Hematopoietic multipotent progenitor cell treated with erythropoietin and hydrocortisone succinate and interleukin-3 and kit ligand, for 4 days (in vitro differentiated cells): ENCODE measurements at places on chromosomes 7 and 10.

DNA sequence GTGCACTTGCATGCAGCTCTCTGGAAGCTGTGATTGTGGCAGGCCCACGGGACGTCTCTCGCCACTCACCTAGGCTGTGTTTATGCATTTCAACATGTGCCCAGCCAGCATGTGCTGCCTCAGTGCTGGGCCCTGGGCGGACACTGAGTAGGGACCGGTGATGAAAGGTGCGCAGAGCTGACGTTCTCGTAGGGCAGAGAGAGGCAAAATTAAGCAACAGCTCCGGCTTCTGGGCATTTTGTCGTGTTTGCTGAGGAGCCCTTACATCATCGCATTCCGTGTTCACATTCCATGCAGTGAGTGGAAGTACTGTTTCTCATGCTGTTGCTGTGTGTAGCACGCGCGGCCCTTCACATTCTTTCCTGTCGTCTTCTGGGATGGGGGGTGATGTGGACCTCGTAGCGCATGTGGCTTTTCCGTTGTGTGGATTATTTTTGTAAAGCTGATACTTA is 50.5 kb downstream of the PRF1 start:
- DNase-seq: no peak

DNA sequence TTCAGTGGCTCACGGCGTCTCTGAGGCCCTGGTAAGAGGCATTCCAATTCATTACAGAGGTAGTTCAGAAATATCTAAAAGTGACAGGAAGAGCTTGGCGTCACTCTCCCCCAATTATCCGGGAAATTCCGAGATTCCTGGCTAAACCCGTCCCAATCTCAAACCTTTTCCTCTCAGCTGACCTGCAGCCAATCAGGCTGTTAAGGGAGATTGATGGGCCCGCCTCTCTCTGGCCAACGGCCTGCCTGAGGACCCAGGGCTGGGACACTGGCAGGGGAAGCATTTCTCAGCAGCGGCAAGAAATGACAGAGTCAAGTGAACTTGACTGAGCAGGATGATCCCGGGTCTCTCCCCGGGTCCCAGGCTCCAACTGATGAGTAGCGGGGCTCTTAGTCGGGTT is 72.3 kb downstream of the EBF3 start:
- DNase-seq: no peak

DNA sequence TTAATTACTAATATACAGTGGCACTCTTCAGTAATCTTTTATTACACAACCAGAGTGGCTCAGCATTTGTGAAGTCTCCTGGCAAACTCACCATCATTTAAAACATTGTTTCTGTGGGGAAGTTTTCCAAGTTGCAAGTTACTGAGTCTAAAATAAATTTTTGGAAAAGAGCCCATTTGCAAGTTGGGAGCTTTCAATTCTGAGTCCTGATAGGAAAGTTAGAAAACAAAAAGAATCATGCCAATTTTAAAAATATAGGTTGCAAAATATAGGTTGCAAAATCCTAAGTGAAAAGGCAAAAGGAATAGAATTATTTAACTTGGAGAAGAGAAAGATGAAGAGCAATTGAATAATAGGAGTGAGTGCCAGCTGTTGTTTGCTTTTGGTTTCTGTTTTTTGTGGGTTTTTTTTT is 378.8 kb upstream of the C7orf33 start:
- DNase-seq: no peak

- DNase-seq: peak; percentile 93
These were observed 566 bp downstream of the ZNF789 start for GRCh38 chr7:99473315-99473596.

DNA sequence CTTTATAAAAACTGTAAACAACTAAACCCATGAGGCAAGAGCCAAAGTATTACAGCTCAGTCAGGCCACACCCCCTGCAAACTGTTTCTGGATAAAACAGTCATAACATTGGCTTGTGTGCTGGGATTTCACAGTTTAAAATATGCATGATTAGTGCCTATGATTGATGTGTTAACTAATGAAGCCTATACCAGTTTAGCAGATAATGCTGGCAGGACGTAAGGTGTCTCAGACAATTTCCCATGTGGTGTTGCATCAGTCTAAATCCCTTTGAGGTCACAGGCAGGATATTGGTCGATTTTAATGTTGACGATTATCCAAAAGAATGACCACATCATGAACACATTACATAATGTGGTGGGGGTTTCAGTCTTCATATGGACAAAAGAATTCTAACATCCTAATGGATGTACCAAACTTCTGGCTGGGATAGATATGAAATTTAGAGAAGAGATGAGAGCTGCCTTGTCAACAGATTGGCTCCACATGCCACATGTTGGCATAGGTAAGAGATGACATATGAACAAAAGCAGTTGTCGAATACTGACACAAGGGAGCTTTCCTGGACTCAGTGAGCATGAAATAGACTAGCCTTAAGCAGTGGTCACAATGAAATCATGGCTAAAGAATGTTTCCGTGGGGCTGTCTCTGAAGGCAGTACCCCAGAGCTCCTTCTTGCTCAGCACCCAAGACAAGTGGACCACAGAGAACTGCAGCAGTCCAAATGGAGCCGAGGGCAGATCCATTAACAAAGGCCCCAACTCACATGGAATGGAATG is 445.6 kb downstream of the GFRA1 start:
- DNase-seq: no peak

GRCh38 chr10:99372546-99373271 is 43.6 kb downstream of the CNNM1 start:
- DNase-seq: no peak

GRCh38 chr7:14760730-14761478 is 141.6 kb downstream of the DGKB start:
- no peak for DNase-seq

GRCh38 chr7:80097756-80098155 is 36.9 kb upstream of the GNAI1 start:
- no peak for DNase-seq

- DNase-seq: no peak
These were observed 5.6 kb downstream of the TMEM168 start for GRCh38 chr7:112784603-112785002.

- DNase-seq: no peak
These were observed 189.0 kb downstream of the COBL start for GRCh38 chr7:51127618-51127904.

DNA sequence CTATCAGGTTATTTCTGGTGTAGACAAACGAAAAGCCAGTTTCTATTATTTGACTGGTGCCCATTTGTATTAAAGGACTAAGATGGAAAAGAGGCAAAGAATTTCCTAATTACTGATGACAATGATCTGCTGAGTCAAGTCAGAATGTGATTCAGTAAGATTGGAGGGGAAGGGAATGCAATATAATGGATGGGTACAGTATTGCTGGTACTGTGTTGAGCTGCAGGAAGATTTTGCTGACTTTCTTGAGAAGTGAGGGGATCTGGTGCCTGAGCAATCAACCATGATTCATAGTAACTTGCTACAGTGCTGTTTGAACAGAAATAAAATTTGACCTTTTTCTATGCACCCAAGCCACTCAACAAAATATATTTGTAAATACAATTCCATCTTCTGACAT is 139.1 kb upstream of the RHEB start:
- no peak for DNase-seq

DNA sequence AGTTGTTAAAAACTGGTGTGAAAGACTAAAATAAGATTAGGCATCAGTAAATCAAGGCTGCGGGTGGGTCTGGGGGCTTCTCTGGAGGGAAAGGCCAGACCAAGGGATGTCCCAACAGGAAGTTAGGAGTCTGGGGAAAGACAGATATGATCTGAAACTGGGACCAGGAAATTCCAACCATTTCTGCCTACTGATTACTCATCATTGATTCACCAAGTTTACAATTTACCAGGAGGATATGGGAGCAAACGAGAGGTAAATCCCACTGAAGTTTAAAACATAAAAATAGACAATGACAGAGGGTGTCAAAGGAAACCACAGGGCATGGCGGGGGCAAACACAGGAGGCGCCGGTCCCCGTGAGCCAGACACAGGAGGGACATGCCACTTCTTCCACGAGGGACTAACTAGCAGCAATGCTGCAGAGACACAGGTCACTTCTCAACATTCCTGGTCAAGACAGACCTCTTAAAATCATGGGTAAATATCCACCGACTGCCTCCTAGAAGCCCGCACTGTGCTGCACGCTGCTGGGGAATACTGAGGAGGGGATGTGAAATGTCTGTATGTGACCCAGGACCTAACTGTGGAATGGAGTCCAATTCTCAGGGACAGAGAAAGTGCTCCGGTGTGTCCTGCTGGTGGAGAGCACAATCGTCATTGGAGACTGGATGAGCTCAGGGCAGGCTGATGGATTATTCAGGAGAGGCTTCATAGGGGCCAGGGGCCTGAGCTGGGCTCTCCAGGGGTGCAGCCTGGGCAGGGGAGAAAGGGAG is 153.4 kb upstream of the KLF14 start:
- no peak for DNase-seq

- DNase-seq: no peak
These were observed 36.0 kb upstream of the OTUD1 start for GRCh38 chr10:23402856-23403255.

DNA sequence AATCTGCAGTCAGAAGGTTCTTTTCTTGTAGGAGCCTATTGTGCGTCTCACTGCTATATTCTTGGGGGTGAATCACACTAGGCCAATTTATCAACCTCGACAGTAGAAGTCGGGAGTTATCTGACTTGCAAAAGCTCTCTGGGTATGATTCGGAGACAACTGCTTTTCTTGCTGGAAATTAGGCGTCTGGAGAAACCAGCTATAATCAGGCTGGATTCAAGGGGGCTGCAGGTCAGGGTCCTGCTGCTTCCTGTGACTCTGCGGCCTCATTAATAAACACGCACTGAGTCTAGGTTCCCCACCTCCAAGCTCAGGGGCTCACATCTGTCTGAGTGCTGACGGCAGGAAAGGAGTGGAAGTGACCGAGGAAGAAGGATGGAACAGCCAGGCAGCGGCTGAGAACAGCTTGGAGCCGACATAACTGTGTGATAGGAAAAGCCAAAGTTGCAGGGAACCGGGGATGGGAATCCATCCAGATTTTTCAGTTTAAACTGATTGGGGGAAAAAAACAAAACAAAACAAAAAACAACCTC is 184.6 kb downstream of the FANK1 start:
- no peak for DNase-seq

- DNase-seq: no peak
These were observed 919 bp downstream of the SLC29A4 start for GRCh38 chr7:5283421-5284303.

DNA sequence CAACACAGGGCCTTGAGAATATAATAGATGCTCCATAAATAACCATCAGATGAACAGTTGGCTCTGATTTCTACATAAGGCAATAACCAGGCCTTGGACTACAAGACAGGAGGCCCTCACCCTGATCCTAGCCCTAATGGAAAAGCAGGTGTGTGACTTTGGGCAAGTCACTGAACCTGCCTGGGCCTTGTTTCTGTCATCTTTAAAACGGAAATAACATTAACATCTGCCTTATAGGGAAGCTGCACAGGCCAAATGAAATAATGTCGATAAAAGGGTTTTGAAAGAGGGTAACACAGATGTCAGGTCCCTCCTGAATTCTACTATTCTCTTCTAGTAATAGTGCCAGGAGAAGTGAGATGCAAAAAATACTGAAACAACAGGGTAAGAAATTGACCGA is 20.7 kb downstream of the PIK3AP1 start:
- no peak for DNase-seq

- no peak for DNase-seq
These were observed 50.1 kb downstream of the NOD1 start for GRCh38 chr7:30428246-30429155.

DNA sequence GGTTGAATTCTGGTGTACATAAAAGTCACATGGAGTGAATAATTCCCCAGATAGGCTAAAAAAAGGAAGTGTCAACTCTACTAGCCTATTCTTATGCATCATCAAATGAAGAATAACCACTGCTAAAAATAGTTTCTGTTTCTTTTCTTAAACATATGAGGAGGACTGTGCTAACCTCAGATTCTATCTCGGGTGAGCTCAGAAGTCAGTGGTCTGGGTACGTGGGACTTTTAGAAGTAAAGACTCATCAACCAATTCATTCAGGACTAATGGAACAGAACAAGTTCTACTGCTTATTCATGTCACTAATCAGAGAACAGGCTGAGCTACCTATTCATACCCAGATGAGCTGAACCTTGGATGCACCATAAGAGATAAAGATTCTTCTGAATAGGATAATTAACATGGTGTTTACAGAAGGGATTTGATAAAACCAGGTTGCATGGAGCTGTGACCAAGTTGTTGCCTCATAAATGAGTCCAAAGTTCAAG is 9.5 kb upstream of the ASAH2 start:
- DNase-seq: peak; percentile 80

- peak; percentile 67 for DNase-seq
These were observed 6.1 kb downstream of the GSTO2 start for GRCh38 chr10:104274762-104275721.

- peak; percentile 48 for DNase-seq
These were observed 203.1 kb downstream of the MLLT10 start for GRCh38 chr10:21737106-21737505.

- DNase-seq: no peak
These were observed 124.9 kb upstream of the HABP2 start for GRCh38 chr10:113427811-113428558.

DNA sequence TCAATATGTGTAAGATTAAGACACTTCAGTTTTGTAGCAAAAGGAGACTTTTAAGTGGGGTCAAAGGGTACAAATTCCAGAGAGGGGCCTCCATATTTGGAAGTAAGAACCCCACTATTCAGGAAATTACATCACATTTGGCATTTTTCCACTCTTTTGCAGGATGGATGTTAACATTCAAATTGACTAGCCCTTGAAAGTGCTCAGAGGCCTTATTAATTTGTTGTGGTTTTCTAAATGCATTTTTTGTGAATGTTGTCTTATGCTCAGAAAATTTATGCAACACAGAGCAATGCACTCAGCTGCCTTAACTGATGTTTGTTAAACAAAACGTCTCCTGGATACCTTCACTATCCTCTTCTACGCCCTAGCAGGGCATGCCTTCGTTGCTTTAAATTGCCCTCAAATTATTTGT is 50.9 kb upstream of the PDLIM1 start:
- no peak for DNase-seq

- DNase-seq: no peak
These were observed 172.2 kb downstream of the SH2D4B start for GRCh38 chr10:80709866-80710265.

- DNase-seq: no peak
These were observed 369 bp upstream of the SCIN start for GRCh38 chr7:12570168-12570533.

DNA sequence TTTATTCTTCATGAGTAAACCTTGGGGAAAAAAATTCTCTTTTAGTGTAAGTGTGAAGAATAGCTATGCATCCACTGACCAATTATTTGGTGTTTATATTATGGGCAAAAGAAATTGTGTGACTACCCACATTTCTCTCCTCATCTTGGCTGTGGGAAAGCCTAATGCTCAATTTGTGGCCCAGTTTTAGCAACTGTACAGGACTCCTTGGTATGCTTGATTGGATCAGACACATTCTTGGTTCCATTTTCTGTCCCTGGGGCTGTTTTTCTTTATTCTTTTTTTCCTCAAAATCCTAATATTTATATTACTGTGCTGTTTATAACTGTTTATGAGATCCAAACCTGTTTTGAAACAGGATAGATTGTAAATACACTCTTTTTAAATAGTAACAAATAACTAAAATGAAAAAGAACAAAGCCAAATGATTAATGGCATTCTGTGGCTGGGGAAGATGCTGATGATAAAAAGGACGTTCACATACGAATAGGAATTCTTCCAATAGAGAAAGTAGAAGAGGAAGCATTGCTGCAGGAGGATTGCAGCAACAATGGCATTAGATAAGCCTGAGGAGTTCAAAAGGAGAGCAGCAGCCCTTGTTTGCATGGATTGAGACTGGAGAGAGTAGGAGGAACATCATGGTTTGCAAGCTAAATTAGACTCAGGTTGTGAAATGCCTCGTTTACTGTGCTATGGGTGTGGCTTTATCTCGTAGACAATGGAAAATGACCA is 580.5 kb downstream of the INHBA start:
- no peak for DNase-seq

- DNase-seq: peak; percentile 15
These were observed 787 bp upstream of the PLEKHA1 start for GRCh38 chr10:122373721-122374120.
